ENCODE measurements at places on chromosomes 12 and 14.
A peak's percentile ranks its signal among the peaks of the same experiment; 100 is the strongest.

DNA sequence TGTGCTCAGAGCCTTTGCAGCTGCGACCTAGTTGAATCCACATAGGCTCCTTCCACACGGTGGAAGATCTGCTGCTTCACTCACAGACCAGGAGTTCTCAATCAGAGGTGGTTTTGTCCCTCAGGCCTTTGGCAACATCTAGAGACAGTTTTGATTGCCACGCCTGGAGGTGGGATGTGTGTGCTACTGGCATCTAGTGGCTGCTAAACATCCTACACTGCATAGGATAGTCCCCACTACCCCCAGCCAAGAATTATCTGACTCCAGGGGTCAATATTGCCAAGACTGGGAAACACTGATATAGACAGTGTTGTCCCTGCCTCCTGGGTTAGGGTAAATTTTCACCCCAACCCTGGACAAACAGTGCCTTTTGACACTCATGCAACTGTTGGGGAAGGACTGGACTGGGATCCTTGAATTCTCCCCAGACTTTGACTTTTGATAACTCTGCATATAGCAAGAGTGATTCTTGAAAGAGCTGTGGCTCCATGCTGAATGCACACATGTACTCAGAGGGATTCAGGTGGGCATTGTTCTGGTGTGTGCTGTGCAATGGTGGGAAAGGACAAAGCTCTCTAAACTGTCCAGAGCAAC lies 39.8 kb downstream of the BAZ2A start:
- DNase-seq = peak; percentile 65

GRCh38 chr12:13628067-13628466 lies 353.3 kb downstream of the GRIN2B start:
- no peak for DNase-seq

GRCh38 chr14:33019346-33019745 lies 80.7 kb downstream of the NPAS3 start:
- no peak for DNase-seq

- peak; percentile 30 for DNase-seq
Observed at GRCh38 chr12:34033628-34034296, 11.5 kb downstream of the ALG10 start.

- DNase-seq = peak; percentile 29
Observed at GRCh38 chr12:52455821-52456220, 3.9 kb upstream of the KRT6B start.

GRCh38 chr12:26150736-26151450 lies 26.1 kb upstream of the BHLHE41 start:
- no peak for DNase-seq

GRCh38 chr12:109476807-109477184 lies 304 bp downstream of the KCTD10 start:
- DNase-seq = no peak

GRCh38 chr14:68783408-68784225 lies 9.2 kb downstream of the ZFP36L1 start:
- no peak for DNase-seq

GRCh38 chr14:55897031-55897430 lies 221.2 kb upstream of the PELI2 start:
- DNase-seq = no peak

DNA sequence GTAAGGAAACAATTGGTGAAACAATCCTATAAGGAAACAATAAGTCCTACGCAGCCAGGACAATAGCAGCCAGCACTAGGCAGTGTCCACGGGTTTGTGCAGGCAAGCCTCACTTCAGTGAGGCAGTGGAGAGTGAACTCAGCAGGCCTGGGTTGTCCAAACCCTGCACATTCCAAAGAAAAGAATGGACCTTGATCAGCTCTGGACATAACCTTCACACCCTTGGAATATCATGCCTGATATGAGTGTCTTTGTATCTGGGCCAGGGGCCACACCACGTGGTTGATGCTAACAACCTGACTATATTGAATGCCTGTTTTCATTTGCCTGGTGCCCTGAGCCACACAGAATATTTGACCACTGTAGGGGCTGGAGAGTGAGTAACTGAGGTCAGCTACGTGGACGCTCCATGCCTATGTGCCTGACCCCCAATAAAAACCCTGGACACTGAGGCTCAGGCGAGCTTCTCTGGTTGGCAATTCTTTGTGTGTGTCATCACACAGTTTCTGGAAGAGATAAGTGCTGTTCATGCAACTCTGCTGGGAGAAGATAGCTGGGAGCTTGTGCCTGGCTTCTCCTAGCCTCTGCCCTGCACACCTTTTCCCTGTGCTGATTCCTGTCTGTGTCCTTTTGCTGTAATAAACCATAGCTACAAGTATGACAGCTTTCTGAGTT lies 81.4 kb upstream of the NCOR2 start:
- DNase-seq = no peak

- DNase-seq = no peak
Observed at GRCh38 chr12:48938805-48939204, 13.5 kb upstream of the FKBP11 start.

DNA sequence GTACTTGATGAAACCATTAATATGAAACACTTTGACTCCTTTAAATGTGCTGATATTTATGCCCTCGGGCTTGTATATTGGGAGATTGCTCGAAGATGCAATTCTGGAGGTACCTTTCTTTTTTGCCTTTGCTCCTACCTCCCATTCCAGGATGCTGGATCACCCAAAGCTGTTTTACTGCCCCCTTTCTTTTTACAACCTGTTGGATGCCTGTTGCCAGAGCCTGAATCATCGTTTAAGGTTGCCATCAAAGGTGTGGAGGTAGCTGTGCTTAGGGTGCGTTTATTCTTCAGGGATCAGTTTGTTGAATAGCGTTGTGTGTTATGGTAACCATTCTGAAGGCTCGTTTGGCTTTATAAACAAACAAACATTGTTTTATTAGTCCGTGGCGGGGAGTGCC lies 19.9 kb upstream of the TAMALIN start:
- no peak for DNase-seq

GRCh38 chr12:66590275-66590985 lies 88.4 kb downstream of the GRIP1 start:
- DNase-seq = no peak

DNA sequence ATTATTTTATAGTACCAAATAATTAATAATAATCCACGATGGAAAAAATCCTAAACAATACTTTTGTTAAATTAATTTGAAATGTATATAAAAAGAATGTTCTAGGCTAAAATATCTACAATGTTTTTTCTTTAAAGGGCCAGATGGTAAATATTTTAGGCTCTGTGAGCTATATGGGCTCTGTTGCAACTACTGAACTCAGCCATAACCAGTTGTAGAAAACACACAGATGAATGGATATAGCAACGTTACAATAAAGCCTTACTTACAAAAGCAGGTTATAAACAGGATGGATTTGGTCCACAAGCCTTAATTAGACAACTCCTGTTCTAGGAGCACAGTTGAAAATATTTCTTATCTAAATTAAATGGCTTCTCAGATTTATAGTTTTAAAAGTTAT lies 245.2 kb downstream of the KCNC2 start:
- no peak for DNase-seq

DNA sequence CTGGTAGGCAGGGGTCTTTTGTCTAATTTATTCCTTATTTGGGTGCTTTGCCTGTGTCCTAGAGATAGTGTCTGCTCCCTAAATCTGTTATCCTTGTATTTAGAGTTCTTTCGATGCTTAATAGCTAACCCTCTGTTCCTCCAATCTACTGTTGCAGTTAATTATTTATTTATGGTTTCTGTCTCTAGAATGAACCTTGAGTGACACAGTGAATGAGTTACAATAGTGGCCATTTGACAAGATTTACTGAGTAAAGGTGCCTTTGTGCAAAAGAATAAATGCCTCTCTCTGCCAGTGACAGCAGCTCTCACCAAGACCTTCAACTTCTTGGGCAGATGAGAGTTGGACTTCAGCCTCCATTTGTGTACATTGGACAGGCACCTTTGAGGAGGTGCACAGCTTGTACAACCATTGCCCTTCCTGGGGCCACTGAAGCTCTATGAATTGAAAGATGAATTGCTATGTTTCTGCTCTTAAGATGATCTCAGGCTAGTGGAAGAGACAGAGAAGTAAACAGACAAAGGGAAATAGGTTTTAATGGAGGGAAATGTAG lies 165.9 kb downstream of the DERA start:
- no peak for DNase-seq

- no peak for DNase-seq
Observed at GRCh38 chr14:95206534-95206933, 49.2 kb upstream of the DICER1 start.

DNA sequence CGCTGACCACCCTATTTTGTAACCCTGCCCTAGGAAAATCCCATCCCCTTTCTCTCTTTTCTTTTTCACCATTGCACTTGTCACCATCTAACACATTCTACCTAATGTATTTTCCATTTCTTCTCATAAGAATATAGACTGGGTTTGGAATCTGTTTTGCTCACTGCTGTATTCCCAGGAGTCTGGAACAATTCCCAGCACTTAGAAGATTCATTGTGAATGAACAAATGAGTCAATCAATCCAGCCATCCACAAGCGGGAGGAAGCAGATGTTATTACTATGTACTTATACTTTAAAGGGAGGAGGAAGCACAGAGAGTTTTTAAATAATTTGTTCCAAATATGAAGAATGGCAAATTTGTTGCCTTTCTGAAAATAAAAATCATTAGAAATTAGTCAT lies 142.1 kb downstream of the KIF21A start:
- DNase-seq = no peak

DNA sequence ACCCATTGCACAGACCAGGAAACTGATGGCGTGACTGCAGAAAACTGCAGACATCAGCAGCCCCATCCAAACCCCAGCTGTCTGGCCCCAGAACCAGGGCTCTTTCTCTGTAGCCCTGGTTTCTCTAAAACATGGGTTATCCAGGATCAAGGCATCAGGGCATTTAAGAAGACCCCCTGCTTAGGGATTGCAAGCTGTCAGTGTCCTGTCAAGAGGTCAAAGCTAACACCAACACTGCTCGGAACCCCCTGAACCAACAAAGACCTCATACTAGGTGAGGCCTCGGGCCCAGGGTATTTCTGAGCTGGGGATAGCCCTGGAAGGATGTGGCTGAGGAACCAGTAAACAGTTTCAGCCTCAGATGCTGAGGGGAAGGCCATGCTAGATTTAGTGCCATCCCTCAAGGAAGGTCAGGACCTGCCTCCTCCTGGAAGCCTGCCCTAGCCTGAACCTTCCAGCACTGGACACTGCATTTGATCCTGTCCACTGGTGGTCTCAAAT lies 39.2 kb downstream of the BCL11B start:
- DNase-seq = no peak
